Fibroblast of villous mesenchyme (primary cell): ENCODE measurements at places on chromosomes 16 and 17. TPM values are rescaled to one million over a fixed set of nuclear protein-coding genes. Genes with fewer than 3 reads are reported as not detected.

DNA sequence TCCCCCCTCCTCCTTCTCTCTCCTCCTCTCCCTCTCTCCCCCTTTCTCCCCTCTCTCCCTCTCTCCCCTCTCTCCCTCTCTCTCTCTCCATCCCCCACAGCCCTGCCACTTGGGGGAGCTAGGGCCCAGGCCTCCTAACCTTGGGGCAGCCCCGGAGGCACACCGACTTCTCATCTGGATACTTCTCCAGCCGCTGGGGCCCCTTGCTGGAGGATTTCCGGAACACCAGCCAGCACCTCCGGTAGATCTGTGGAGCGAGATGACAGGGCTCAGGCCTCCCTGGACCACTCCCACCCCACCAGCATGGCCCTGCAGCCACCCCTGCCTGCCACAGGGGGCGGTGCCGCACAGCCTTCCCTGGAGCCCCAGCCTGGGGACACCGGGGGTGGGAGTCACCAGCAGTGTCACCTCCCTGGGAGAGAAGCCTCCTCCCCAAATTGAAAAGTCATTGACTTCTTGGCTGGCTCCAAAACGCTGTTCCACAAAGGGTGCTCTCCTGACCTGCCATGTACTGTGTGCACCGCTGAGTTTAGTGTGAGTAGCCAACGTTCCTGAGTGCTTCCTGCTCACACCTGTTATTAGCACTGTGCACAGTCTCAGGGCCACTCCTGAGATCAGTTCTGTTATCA lies 10.5 kb downstream of the DOK4 start:
- peak; percentile 30 for DNase-seq

- DNase-seq: peak; percentile 95
Measured at GRCh38 chr17:17420561-17421269, 56.1 kb upstream of the MED9 start.

- DNase-seq: peak; percentile 75
Measured at GRCh38 chr17:49104511-49105074, 28.0 kb upstream of the B4GALNT2 start.

Gene HAGHL
- 14.7 and 21.9 TPM in 2 replicates for total RNA-seq

Gene OSGIN1
- total RNA-seq: 3.2 and 6.5 TPM in 2 replicates

Gene ARHGAP44
- 0.64 and 1.3 TPM in 2 replicates for total RNA-seq
